Coronary artery (tissue), 2 donors: ENCODE measurements at places on chromosomes 6 and 20.

DNA sequence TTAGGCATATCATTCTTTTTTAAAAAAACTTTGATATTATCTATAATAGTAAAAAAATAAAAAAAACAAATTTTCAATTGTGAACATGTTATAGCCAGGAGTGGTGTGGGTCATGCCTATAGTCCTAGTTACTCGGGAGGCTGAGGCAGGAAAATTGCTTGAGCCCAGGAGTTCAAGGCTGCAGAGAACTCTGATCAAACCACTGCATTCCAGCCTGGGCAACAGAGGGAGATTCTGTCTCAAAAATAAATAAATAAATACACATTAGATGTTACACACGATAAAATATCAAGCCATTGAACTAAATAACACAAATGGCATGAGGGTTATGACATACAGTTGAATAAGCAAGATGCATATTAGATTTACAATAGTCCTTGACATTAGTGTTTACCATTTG lies 27.9 kb upstream of the MYMX start:
- DNase-seq = no peak

DNA sequence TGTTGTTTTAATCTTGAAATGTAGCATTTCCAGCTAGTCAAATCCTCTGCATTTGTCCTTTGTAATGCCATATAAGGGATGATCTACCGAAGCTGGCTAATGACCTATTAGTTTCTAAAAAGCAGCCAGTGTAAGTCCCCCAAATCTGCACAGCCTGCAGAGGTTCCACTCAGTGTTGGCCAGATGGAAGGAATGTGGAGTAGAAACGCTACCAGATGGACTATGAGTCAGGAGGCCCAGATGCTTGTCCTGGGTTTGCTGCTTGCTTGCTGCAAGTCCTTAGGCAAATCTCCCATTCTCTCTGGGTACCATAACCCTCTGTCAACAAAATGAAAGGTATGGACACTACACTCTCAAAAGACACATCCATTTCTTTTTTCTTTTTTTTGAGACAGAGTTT lies 149.8 kb downstream of the BTBD9 start:
- DNase-seq = no peak

DNA sequence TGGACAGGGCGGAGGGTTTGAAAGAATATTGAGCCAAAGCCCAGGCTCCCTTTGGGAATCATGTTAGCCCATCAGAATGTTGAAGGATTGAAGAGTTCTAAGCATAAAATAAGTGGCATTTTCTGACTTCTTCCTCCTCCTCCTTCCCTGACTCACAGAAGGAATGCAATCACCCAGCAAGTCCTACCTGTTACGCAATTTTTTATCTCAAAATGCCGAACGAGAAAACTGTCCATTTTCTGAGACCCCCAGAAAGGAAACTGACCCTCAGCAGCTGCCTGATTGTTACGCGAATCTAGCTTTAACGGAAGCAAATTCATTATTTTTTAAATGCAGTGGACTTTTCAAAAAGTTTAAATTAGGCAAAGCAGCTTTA lies 4.7 kb upstream of the DNAJC5 start:
- no peak for DNase-seq

- DNase-seq = no peak
Observed at GRCh38 chr6:684831-685636, 7.9 kb downstream of the EXOC2 start.

GRCh38 chr6:152701081-152701862 lies 3.6 kb downstream of the MYCT1 start:
- DNase-seq = no peak
